ENCODE measurements at places on chromosomes 11 and 22.
A peak's percentile ranks its signal among the peaks of the same experiment; 100 is the strongest.

DNA sequence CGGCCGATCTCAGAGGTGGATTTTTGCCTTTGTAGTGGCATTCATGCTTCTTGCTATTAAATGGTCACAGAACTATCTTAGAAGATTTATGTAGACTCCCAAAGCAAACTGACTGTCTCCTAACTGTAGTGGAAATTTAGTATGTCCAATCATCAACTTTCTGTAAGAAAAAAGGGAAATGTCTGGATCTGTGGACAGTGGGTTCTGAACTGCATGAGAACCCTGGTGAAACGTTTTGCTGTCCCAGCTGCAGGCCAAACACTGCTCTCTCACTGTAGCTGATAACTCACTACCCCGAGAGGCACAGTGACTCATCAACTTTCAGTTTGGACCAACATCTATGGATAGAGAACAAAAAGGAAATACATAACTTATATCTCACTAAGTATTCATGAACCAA, 387.1 kb downstream of the SOX6 start:
- DNase-seq, result no peak

DNA sequence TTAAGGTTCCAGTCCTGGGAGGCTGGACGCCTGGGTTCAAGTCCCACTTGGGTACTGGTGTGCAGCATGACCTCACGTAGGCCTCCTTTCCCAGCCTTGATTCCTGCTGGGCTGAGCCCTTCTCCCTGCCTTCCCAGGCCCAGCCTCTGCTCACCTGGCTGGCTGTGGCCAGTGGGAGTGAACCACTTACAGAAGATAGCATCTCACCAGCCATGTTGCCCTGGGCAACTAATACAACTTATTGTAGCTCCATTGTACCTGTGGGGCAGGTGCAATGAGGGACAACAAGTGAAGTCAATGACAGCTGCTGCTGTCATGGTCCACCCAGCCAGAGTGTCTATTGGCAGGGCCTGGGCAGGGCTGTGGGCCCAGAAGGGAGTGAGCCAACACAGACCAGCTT, 48.4 kb upstream of the MPEG1 start:
- no peak for DNase-seq

DNA sequence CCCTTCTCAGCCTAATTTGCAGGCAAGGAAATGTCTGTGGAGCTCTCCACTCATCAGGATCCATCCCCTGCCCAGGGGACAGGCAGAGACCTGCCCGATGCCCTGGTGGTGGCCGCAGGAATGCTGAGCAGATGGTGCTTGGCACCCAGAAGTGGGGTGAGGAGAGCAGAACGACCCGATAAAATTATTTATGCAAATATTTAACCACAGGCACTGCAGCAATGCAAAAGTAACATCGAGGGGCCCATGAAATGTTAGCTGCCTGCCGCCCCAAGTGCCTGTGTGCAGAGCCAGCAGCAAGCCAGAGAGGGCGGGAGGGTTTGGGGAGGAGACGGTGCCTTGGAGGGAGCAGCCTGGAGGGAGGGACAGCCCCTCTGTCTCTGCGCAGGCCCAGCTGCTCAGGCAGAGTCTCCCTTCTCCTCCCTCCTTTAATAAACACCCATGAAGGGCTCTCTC, 205.5 kb downstream of the CTTN start:
- no peak for DNase-seq

DNA sequence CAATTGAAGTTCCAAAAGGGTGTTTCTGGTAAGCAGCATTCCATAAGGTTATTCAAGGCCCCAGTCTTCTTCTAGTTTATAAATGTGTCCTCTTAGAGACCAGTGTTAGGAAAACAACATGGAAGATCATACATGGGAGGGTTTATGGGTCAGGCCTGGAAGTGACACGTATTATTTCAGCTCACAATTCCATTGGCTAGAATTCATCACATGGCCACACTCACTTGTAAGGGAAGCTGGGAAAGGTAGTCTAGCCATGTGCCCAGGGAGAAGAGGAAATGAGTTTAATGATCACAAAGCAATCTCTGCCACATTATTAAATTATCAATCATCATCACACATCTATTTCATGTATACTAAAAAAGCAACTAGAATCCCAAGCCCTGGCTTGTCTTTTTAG, 181.7 kb upstream of the TBCEL start:
- no peak for DNase-seq

DNA sequence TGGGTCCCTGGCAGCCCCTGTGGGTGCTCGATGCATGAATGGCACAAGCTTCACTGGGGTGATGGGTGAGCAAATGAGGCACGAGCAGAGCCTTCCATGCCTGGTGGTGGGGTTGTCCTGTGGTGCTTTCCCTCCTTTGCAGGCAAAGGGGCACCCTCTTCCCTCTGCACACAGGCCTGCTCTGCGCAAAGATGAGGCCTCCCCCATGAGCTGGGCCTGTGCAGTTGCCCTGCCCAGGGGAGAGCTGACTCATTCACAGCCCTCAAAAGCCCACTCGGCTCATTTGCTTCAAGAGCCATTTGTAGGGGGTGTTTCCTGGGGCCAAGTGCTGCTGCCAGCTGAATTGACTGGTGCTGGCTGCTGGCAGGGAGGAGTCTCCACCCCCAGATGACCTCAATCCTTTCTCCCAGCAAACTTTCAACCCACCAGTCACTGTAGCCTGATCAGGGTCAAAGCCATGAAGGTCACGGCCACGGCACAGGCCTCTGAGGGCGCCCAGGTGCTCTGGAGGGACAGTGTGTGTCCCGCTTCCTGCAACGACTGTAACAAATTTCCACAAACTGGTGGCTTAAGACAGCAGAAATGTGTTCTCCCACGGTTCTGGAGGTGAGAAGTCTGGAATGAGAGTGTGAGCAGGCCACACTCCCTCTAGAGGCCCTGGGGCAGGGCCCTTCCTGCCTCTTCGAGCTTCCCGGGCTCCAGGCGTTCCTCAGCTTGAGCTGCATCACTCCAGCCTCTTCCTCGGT, 48.8 kb upstream of the ANO1 start:
- no peak for DNase-seq

DNA sequence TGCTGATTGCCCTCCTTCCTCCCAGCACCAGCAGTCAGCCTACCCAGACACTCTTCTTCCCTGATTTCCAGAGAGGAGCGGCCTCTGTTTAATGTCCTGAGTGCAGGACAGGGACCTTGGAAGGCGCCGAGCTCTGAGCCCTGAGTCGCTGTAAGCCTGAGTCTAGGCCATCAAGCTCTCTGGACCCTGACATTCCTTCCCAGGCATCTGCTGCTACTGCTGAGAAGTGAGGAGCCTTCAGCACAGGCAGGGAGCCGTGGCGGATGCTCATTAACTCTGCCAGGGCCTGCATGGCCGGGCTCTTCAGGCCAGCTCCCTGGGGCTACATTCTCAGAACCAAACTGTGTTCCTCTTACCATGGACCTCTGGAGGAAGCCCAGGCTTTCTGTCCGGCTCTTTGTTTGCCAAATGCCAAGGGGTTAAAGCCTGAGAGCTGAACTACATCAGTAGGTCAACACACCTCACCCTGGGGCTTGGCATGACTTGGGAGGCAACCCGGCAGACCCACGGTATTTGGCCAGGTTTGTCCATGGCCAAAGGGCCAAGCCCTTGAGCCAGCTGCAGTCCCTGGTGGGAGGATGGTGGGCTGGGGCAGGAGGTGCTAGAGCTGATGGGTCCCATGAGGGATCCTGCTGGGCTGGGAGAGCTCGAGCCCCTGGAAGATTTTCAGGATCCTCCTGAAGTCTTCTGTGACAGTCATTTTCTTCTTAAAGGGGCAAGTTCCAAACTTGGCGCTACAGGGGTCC, 721.4 kb downstream of the BRD1 start:
- no peak for DNase-seq

DNA sequence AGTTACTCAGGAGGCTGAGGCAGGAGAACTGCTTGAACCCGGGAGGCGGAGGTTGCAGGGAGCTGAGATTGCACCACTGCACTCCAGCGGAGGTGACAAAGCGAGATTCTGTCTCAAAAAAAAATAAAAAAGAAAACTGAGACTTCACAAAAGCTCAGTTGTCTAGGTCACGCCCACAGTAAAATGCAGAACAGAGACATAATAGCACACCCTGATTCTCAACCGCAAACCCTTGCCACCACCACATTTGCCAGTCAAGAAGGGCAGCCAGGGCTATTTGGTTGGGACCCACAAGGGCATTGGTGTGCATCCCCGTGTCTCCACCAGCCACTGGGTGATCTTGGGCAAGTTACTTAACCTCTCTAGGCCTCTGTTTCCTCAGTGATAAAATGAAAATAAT, 25.4 kb downstream of the CREB3L1 start:
- DNase-seq, result no peak

DNA sequence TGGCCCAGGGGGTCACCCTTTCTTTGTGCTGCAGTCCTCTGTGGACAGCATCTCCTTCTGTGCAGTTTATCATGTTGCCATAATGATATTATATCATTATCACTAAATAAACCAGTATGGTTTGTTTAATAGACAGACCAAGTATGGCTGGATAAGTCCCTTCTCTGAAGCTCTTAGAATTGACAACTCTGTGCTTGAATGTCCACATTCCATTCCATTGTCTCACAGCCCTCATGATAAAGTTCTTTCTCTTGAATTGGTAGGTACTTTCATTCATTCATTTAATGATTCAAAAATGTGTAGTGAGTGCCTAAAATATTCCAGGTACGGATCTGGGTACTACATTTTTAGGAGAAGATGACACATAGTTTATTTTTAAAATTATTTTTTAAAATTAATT, 7.8 kb downstream of the RPS6KA4 start:
- peak; percentile 56 for DNase-seq

GRCh38 chr11:85619499-85619898, 7.6 kb downstream of the DLG2 start:
- DNase-seq, result no peak

- DNase-seq, result no peak
Observed at GRCh38 chr11:86115542-86116385, 46.9 kb upstream of the PICALM start.

DNA sequence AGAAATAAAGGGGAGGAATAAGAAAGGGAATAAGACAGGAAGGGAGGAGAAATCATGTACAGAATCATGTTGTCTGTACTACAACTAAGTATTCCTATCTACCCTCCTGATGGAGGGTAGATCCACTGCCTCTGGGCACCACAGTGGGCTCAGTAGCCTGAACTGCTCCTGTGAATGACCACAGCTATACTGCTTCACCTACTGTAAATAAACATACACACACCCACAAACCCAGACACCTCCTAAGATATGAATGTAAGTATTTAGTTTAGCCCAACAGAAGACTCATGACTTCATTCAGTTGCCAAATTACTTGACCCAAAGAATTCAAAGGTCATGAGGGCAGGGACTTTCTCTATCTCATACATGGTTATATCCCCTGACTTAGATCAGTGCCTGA, 177.3 kb upstream of the C11orf58 start:
- no peak for DNase-seq

- no peak for DNase-seq
Observed at GRCh38 chr22:20021196-20022181, 579 bp downstream of the TANGO2 start.

DNA sequence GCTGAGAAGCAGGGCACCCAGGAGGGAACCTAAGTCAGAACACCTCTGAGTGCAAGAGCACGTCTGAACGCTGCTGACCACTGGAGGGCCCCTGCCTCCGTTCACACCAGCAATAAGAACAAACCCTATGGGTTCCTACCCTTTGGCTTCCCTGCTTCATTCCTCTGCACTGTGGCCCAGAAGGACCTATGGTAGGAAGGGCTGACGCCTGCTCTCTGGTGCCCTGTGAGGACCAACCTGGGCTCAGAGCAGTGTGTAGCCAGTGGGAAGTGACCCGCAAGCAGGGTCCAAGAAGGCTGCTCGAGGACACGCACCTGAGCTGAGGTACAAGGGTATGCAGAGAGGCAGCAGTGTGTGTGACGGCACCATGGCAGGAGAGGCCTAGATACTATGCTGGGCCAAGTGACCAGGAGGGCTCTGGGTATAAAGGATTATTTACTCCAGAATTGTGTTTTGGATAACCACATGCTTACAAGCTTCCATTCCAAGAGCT, 68.8 kb upstream of the CLTCL1 start:
- no peak for DNase-seq

GRCh38 chr11:47466701-47467250, 17.8 kb upstream of the RAPSN start:
- no peak for DNase-seq

DNA sequence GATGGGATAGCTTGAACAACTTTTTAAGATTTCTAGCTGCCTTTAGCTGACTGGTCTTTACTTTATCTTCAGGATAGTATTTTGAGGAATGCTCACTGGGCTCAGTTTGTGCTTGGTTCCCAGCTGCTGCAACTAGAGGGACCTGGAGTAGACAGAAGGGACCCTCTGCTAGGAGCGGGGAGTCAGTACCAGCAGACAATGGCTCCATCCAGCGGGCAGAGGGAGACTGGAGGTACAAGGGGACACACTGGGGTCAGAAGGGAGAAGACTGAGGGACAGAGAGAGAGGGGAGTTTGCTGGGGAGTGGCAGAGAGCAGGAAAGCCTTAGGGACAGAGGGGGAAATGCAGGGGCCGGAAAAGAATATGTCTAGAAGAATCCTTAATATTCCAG, 22.0 kb upstream of the ACER3 start:
- peak; percentile 74 for DNase-seq
